ENCODE measurements at places on chromosomes 3 and 15.

DNA sequence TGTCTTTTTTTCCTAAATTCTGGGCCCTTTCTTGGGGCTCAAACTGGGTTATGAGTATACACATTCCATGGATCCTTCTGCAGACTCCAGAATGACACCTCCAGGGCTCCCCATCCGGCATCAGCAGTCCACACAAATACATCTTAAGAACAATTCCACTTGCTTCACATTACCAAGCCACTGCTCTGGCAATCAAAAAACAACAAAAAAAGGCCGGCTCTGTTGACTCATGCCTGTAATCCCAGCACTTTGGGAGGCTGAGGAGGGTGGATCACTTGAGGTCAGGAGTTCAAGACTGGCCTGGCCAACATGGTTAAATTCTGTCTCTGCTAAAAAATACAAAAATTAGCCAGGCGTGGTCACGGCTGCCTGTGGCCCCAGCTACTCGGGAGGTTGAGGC is 49.9 kb upstream of the LPP start:
- DNase-seq = no peak

DNA sequence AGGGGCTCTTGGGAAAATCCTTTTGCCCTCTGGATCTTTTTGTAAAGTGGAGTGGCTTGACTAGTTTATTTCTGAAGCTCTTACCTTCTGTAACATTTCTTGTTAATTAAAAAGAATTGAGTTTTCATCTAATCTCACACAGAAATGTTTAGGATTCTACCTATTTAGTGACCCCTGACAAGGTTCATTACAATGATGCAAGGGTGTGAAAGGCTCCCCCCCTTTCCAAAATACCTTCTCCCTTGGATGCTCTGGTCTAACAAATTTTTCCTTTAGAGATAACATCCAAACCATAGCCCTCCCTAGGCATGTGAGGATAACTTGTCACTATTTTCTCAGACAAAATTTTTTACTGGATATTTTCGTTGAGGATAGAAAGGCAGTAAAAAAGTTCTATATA is 223.9 kb downstream of the THRB start:
- no peak for DNase-seq

DNA sequence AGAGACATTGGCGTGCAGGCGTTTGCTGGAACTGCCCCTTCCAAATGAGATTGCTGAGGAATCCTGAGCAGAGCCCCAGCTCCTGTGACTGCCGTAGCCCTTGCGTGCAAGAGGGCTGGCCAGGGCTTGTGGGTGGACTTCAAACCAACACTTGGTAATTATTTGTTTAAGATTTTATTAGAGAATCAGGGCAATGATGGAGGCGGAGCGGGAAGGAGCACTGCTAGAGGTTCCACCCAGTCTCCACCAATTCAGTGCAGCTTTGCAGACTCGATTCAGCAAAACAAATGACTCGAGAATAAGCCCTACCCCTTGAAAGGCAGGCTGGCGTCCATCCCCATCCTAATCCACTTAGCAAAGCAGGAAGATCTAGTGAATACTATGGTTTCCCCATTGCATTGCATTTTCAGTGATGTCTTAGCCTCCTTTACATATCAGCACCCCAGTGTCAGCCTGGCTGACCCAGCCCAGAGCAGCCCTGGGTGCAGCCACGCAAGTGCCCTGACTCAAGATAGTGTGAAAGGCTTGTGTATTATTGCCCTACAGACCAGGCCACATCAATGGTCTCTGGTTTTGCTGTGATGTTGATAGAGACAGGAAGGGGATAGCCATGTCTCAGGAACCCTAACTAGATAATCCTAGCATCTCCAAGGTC is 26.0 kb downstream of the GLDN start:
- DNase-seq = no peak

DNA sequence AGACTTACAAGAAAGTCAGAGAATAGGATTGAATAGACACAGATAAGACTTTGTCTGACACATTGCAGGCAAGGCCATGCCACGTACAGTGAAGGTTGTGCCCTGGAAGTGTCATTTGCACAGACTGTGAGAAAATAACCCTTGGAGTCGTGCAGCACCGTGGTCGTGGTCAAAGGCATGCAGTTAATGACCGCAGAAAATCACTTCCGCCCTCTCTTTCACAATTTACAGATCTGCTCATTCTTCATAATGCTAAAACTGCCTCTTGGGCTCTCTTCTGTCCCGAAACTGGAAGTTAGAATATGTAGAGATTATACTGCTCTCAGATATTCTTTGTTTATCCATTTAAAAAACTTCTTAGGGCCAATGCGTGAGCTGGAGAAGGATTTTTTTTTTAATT is 73.2 kb upstream of the CTXND1 start:
- DNase-seq = no peak

DNA sequence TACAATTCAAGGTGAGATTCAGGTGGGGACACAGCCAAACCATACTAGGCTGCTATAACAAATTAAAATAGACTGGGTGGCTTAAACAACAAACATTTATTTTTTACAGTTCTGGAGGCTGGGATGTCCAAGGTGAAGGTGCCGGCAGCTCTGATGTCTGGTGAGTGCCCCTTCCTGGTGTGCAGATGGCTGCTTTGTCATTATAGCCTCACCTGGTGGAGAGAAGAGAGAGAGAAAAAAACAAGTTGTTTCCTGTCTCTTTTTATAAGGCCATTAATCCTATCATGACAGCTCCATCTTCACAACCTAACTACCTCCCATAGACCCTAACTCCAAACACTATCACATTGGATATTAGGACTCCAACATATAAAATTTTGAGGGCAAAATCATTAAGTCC is 279.7 kb downstream of the ZIC1 start:
- DNase-seq = no peak

DNA sequence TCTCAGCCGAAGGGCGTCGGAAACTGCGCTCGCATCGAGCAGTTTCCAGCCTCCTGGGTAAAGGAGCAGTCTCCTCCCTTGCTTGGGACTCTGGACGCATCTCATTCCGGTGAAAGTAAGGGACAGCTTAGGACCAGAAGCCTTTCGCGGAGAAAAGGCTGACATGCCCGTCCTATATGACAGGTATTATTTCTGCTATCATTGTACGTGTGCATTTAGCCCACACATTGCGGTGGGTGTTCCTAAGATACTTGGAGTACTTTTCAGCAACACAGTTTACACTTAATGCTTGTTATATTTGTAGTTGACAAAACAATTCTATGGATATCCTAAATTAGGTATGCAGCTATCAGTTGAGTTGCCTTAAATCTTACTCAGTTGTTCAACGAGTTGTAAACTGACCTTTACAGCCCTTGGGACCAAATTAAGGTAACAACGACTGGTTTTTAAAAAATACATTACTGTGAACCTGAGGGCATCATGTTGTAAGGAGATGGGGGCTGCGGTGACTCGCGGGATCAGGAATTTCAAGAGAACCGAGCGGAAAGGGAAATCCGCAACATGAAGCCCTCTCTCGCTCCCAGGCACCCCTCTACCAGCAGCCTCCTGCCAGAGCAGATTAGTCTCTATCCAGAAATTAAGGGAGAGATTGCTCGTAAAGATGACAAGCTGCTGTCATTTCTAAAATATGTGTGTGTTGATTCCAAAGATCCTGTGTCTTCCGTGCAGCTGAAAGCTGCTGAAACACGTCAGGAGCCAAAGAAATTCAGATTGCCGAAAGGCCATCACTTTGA is 632 bp upstream of the COPS2 start:
- no peak for DNase-seq

GRCh38 chr15:98981851-98982722 is 25.5 kb downstream of the PGPEP1L start:
- DNase-seq = no peak

DNA sequence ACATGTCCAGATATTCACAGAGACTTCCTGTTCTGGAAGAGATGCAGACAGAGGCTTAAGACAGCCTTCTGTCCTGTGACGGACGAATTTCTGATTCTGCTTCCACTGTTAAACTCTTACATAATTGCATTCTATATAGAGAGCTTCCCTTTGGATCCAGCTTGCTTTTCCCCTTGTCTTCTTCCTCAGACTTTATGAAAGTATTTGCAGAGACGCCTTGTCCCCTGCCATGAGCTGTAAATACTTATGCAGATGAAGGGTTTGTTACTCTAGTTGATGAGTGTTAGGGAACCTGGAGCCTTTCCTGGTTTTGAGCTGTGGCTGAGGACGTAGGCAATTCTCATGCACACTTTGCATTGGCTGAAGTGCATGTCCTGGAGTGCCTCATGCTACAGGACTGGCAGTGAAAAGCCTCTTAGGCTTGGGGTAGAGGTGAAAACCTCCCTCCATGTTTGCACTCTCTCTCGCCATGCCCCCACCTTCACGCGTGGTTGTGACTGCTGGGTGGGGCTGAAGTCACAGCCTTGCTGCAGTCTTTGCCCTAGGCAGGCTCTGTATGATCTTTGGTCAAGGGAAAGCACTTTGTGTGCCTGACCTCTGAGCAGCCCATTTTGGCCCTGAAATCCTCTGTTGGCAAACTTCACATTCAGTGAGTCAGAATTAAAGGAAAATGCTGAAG is 286.6 kb downstream of the PTPRG start:
- no peak for DNase-seq

DNA sequence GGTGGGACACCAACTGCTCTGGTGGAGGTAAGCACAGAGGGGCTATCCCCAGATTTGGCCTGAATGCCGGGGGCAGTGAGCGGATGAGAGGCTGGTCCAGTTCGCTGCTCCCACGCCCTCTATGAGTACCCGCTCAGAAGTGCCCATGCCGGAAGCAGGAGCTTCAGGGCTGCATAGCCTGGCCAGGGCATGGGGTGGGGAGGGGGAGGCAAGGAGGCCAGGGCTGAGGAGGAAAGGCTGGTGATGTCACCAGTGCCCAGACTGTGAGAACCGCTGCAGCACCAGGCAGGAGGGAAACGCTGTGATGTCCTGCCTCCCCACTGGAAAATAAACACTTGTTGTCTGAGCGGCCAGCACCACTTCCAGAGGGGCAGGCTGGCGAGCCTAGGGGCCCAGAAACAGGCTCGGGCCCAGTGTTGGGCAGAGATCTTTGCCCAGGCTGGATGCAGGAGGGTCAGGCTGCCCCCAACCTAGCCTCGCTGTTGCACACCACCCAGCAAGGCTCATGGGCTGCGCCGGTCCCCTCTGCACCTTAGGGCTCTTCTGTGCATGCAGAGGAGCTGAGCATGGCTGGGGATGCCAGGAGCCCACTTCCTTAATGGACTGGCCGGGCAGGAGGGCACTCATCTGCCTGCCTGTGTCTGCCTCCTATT is 10.9 kb upstream of the DLL4 start:
- no peak for DNase-seq

DNA sequence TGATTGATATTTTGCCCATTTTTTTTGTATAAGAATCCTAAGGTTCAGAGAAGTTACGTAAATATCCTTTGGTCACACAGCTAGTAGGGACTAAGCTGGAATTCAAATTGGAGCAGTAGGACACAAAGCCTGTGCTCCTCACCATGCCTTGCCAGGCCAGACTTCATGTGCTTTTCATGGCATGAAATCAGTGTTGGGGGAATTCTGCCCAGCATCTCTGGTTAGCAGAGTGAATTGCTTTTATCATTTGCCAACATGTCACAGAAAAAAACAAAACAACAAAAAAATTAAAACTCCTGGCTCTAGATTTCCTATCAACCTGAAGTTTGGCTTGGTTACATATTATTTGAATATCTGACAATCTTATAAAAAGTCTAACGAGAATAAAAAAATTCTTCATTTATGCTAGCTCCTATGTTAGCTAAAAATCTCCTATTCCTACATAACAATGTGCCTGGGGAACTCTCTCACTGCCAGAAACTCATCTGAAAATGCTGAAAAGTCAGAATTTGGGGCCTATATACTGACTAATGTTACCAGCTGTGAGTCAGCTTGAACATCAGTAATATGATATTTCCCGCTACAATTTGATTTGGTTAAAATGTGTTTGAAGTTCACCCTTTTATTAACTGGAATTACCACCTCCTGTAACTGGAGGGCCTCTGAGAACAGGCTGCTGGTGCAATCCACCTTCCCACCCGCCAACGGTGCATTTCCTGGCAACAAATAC is 141.7 kb downstream of the TIGIT start:
- no peak for DNase-seq

DNA sequence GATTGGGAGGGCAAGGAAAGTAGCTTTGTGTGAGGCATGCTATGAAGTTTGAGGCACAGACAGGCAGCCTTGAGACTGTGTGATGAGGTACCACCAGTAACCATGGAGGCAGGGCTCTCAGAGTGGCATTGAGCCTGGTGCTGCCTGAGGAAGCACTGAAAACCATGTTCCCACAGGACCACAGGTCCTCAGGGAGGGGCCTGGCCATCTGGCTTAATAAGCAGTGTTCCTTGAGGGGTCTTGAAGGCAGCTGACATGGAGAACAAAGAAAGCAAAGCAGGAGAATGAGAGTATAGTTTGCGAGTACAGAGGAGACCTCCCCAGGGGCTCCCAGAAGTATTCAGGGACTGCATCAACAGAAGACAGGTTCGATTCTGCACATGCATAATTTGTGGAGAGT is 346.6 kb downstream of the EPHB1 start:
- DNase-seq = no peak

DNA sequence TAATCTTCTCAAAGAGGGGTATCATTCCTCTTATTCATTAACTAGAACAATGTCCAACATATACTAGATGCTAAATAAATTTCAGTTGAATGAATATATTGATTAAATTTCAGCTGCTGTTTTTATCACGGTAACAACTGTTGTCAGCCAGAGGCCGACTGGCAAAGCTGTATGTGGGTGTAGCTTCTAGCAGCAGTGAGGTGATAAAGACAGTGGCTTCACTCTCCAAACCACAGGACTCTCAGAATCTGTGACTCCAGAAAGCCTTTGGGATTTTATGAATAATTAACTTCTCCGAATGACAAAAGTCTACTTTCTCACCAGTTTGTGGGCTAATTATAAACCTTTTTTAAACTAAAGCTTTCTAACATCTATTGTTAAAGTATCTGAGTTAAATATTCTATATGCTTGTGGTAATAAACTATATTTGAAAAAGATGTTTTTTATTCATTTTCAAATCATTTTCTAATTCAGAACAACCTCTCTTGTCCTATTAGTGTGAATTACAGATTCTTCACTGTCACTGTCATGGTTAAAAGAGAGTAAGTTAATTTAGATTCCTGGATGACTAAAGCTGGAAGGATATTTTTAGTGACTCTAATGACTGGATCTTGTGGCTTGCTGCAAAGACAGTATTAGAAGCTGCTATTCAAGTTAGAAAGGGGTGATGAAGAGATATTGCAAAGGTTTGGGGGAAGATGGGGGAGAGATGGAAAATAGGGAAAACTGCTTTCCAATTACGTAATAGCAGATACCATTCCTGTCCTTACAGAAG is 796.4 kb upstream of the ARPP21 start:
- no peak for DNase-seq

GRCh38 chr3:134357914-134358811 is 16.1 kb downstream of the AMOTL2 start:
- DNase-seq = no peak

DNA sequence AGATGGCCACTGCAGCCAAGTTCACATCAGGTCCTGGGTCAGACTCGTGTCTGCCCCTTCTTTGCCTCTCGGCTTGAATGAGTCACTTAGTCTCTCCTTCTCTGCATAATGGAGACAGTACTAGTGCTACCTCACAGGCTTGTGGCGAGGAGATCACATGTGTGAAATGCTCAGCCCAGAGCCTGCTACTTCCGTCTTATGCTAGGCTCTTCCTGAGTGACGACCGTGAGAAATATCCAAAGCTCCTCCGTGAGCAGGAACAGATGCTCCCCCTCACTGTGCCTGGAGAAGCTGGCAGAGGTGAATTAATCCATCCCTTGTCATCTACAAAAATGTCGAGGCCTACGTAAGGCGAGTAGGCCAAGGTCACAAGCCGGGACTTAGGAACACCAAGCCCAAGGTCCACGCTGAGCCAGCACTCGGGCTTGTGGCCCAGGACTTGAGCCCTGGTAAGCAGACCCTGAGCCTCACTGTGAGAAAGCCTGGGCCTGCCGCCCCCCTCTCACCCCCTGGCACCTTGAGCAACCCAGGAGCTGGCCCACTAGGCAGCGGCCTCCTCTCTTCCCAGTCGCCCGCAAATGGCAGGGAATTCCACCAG is 17.9 kb downstream of the PAK6 start:
- DNase-seq = no peak

All from stimulated activated CD4-positive, alpha-beta T cell treated with anti-CD3 and anti-CD28 coated beads, Interleukin-12 subunit alpha, Interleukin-12 subunit beta, amount 100 ng/mL, for 24 hours (primary cell).